ENCODE measurements at places on chromosomes 4 and X.

DNA sequence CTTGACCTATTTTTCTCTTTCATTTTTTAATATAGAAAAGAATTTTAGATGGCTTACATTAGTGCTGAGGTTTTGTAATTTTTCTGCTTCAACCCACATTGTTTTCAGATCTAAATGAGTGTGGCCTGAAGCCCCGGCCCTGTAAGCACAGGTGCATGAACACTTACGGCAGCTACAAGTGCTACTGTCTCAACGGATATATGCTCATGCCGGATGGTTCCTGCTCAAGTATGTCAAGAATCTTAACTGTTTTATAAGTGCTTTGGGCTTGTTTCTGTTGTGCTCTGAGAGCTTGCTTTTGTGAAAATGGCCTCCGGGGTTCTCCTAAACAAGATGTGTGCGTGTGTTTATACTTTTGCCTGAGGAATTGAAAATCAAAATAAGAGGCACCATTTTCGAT lies 41.6 kb downstream of the NPNT start:
- DNase-seq, result no peak

DNA sequence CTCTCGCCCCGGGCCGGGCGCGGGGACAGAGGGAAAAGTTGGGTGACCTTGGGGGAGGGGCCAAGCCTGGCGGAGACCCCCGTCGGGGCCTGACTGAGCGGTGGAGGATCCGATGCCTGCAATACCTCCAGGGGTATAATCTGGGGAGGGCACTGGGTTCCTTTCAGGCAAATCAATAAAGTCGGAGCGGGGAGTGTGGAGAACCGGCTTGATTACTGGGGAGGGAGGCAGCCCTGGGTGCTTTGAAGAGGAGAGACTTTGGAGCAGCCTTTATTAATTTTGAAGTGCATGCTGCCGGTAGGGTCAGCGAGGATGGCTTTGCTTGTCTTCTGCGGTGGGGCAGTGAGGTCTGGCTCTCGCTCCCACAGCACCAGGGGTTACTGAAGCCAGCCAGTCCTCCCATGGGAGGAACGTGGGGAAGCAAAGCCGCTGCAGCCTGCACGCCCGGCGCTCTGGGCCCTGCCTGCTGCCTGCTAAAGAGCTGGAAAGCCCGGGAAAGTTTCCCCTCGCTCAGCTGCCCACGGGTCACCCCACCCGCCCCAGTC lies 403 bp upstream of the LGI2 start:
- no peak for DNase-seq

- no peak for DNase-seq
These were observed 76.4 kb downstream of the ZFYVE28 start for GRCh38 chr4:2341911-2342652.

- DNase-seq, result no peak
These were observed 60.2 kb upstream of the PGAM4 start for GRCh38 chrX:78029663-78030062.

- DNase-seq, result no peak
These were observed 97.8 kb downstream of the TLL1 start for GRCh38 chr4:165970703-165971420.

DNA sequence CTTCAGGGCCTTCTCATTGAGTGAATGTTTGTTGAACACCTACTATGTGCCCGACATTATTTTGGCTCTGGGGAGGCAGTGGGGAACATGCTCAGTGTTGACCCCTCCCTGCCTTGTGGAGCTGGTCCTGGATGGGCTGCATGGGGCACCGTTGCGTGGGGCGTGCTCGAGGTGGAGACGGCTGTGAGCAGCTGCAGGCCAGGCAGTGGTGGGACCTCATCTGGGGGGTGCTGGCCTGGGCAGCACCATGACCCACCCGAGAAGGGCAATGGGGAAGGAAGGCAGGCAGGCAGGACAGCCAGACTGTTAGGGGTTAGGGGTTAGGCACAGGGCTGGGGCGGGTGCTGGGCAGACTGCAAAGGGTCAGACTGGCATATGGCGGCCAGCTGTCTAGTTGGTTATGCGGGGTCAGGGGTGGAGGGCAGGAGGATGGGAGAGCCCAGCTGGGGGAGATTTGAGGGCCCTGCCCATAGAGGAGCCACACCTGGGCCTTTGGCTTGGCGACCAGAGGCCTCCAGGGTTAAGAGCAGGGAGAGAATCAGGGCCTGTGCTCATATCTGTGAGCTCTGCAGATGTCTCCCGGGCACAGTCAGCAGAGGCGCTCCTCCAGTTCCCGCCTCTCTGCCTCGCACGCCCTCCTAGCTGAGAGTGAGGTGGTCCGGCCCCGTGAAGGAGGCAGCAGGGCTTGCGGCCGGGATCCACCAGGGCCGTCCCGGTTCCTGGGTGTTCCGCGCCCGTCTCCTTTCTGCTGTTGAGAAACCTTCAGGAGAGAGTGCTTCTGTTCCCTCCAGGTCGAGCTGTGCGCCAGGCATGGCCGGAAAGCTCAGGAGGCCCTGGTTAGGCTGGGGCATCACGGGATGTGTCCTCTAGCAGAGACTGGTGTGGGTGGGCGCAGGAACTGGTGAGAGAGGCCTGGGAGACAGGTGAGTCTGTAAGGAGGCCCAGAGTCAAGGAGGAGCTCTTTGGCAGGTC lies 73.3 kb downstream of the RGS12 start:
- DNase-seq, result no peak

DNA sequence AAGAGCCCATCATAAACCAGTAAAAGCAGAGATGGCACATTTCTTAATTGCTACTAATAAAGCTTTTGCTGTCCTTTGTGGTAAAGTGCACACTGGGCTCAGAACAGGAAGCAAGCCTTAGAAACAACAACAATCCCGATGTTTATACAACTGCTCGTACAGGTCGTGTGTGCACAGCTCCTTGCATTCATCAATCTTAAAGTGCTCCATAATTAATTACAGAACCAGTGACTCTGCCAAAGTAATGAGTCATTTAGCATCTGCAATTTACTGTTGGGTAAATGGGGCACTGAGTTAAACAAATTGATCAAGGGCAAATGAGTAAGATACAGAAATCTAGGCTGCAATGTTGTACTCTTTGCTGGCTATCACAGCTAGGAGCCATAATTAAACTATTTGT lies 61.3 kb upstream of the TXK start:
- no peak for DNase-seq

GRCh38 chr4:140238351-140239056 lies 84.5 kb upstream of the MAML3 start:
- DNase-seq, result no peak

GRCh38 chr4:164734484-164734883 lies 19.4 kb upstream of the SMIM31 start:
- DNase-seq, result no peak

- DNase-seq, result no peak
These were observed 500 bp downstream of the GAR1 start for GRCh38 chr4:109816082-109816442.

DNA sequence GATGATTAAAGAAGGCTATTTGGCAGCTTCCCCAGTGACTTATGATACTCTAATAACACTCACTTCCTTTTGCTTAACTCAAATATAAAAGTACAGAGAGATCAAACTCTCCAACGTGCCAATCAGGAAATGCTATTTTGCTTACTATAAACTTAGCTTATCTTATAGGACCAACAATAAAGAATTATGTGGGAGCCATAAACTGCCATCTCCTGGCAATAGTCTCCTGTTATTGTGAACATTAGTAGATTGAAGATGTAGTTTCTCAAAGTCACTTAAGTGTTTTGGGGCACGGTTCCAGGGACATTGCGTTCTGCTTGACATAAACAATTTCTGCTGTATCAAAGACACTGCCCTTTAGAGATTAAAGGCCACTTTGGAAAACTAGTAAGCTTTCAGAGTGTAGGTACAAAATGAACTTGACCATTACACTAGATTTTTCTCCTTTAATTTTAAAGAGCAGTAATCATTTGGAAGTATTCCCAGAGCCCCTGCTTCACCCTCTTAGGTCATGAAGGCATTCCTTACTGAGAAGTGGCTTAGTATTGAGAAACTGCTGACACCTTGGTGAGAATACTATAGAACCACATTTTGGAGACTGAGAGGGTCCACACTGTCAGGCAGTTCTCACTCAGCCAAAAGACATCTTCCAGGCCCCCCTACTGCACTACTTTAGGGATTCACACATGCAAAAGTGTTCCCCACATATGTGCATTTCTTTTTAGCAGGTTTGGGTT lies 51.9 kb downstream of the MAOA start:
- DNase-seq, result no peak

- DNase-seq, result no peak
These were observed 24.1 kb downstream of the OSTC start for GRCh38 chr4:108674356-108674977.

GRCh38 chr4:17447056-17447455 lies 64.8 kb downstream of the QDPR start:
- DNase-seq, result no peak

- no peak for DNase-seq
These were observed 13.4 kb downstream of the SRD5A3 start for GRCh38 chr4:55359397-55359916.

DNA sequence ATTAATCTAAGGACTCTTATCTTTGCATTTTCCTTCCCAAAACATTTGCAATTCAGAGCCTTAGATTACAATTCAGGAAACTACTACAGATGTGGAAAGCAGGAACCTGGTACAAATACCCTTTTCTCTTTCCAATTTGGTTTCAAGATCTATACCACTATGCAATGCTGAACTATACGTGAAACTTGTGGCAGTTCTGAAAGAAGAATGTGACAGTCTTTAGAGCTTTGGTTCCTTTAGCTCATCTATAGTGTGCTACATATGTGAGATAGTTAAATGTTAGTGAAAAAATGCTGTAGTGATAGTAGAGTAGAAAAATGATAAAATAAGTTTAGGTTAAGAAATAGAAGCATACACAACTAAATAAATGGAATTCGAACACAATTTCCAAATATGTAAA lies 50.0 kb downstream of the CXXC4 start:
- DNase-seq, result no peak

GRCh38 chrX:66504481-66504880 lies 134.4 kb downstream of the EDA2R start:
- DNase-seq, result no peak

DNA sequence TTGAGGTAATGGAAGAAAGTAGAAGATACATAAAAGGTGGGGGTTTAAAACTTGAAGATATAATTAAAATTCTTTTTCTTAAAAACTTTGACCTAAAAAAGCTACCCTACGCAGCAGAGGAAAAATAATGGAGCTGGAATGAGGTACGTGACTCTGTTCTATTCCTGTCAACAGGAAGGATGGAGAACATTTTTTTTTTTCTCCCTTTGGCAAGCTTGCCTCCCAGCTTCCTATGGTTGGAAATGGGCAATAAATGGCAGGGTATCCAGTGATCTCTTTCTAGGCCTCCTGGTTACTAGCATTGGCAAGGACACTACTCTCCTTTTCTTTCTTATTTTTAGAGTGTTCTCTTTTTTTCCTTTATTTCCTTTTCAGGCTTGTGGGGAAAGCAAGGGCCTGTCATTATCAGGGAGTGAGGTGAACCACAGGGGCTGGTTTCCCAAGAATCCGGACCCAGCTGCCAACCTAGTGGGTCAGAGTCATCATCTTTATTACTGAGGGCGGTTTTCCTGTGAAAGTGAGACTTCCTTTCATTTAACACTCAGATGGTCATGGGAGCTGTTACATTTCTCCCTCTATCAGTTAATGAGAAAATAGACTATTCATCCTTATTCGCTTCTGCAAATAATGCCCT lies 224.6 kb downstream of the SPRY1 start:
- no peak for DNase-seq

GRCh38 chr4:7766086-7766485 lies 173.6 kb downstream of the AFAP1 start:
- DNase-seq, result no peak

GRCh38 chr4:2371765-2372487 lies 46.5 kb downstream of the ZFYVE28 start:
- DNase-seq, result no peak

- DNase-seq, result no peak
These were observed 153.1 kb downstream of the AMELX start for GRCh38 chrX:11446336-11446735.

GRCh38 chr4:187416216-187416615 lies 579.4 kb upstream of the ZFP42 start:
- no peak for DNase-seq
